Stimulated activated CD8-positive, alpha-beta memory T cell treated with anti-CD3 and anti-CD28 coated beads, Interleukin-2, amount 100 ng/mL, for 1 hour (primary cell): ENCODE measurements at places on chromosomes 16 and 17.

GRCh38 chr16:78709137-78709884, 609.9 kb downstream of the WWOX start:
- DNase-seq = no peak

DNA sequence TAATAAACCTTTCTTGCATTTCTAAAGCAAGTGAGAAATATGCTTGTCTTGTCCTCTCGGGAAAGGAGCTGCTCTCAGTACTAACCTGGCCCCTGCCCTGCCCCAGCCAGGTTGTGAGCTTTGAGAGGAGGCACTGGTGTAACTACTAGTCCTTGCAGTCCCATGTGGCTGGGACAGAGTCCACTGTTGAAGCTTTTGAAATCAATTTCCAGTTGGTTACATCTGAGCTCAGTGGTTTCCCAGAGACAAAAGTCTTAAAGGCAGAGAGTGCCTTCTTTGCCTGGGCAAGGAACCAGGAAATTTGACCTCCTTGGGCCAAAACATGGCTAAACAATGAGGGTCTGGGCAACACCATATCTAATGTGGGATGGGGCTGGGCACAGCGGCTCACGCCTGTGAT, 48.7 kb downstream of the GSG1L start:
- DNase-seq = no peak

GRCh38 chr17:44200478-44201155, 933 bp upstream of the ATXN7L3 start:
- no peak for DNase-seq

DNA sequence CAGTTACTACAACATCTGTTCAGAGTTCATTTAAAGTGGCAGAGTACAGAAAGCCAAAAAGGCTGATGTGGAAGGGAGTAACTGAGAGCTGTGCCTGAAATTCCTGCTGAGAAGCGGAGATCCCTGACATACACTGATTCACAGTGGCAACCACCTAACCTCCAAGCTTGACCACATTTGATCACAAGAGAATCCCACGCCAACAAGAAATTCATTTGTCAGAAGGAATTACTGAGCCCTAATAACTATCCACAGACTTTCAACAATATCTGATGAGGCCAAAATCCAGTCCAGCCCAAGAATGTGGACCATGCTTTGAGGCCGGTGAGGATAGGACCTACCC, 168.5 kb upstream of the RPH3AL start:
- DNase-seq = no peak

- peak; percentile 27 for DNase-seq
Measured at GRCh38 chr16:3578610-3579551, 1.7 kb upstream of the NLRC3 start.

DNA sequence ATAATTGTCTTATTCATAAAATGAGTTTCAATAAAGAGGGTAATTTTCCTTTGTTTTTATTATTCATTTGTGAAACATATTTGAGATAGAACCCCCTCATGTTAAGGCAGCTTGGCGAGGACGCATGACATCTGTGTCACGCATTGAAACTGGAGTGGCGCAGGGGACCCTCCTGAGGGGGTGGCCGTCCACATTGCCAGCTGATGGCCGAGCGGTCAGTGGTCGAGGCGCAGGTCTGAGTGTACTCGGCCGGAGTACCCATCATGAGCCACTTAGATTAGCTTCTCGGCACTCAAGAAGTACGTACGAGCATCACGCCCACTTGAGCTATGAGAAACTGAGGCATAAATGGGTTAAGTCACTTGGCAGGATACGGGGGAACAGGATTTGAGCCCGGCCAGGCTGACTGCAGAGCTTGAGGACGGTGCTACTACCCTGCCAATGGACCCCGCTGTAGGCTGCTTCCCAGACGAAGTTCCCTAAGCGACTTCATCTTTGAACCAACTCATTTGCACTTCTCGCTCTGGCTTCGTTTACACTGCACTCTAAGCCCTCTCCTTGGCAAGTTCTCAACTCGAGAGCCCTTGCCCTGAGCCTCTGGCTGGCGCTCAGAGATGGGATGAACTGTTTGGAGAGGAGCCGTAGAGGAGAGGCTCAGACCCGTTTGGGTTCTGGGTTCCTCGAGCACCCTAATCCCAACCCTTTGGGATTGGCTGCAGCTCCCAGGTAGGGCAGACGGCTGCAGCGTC, 91.8 kb downstream of the SDK2 start:
- no peak for DNase-seq

DNA sequence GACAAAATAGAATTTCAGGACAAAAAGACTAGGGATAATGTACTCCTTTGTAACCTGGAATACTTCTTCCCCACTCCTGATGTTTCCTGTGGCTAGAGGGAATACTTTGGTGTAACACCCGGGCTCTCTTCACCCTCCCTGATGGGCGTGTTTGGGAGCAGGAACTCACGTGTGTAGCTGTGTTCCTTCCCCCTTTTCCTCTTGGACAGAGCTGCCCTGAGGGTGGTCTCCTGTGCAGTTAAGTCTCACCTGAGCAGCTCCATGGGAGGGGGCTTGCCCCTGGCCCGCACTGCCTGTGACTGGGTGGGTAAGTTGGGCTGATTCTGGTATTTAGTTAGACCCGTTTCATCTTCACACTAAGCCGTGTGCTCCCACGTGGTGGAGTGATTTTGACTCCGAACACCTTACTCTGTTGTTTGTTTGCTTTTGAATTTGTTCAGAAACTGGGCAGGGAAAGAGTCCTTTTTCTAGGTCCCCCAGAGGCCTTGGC, 87.9 kb downstream of the OR1D5 start:
- no peak for DNase-seq

DNA sequence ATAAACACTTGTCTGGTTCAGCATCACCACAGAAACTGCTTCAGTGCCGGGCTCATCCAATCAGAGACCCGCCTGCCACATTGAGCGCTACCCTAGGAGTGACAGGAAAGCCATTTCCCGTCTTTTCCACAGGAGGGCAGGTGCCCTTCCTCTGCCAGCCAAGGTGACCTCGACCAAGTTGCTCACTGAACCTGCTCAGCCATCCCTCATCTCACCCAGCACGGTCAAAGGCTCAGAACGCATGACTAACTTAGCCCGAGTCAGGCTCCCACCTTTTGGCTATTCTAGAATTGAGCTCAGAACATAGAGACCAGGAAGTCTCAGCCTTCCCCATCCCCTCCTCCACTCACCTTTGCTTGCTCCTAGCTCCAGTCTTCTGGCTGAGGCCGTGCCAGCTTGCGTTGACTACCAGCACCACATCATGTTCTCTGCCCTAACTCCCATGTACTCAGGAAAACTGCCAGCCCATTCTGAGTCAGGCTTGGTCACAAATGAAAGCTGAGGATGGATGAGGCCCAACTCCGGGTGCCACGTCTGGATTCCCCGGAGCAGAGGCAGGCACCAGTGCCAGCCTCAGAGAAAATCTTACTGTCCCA, 15.6 kb downstream of the MRPS23 start:
- DNase-seq = no peak

GRCh38 chr17:49845321-49845720, 2.5 kb downstream of the TAC4 start:
- DNase-seq = no peak

- no peak for DNase-seq
Measured at GRCh38 chr17:39073916-39074315, 77.5 kb downstream of the PLXDC1 start.

- DNase-seq = no peak
Measured at GRCh38 chr16:86934581-86935375, 356.4 kb downstream of the FOXL1 start.

GRCh38 chr17:74730491-74731346, 6.3 kb upstream of the RAB37 start:
- peak; percentile 34 for DNase-seq

GRCh38 chr17:54971147-54971546, 2.6 kb downstream of the STXBP4 start:
- DNase-seq = no peak

GRCh38 chr16:84406006-84406963, 37.9 kb downstream of the ATP2C2 start:
- DNase-seq = no peak

- DNase-seq = no peak
Measured at GRCh38 chr17:43945074-43945829, 3.0 kb upstream of the PPY start.

DNA sequence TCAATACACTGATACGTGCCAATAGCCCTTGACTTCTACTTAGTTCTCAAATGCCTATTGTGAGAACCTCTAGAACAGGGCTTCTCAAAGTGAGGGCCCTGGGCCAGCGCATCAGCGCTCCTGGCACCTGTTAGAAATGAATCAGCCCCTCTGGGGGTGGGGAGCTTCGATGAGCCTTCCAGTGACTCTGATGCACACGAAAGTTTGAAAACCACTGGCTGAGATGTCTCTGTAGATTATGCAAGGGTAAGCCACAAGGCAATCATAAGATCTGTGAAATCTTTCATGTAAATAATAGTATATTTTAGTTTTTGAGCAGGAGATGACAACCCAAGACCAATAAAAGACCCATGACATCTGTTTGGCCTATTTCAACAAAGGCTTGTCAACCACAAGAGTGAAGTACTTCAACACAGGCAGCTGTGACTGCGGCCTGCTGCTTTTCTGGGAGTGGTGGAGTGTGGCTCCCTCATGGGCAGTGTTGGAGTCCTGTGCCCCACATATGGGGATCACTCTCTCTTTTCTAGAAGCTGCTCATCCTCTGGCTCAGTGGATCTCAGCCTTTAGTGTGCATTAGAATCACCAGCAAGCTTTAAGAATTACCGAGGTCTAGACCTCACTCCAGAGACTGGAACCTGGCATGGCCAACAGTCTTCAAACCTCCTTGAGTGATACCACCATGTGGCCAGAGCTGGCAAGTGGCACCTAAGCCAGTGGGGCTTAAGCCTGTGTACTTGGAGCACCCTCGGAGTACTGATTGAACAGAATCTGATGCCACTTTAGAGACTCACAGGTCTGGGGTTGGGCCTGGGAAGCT, 5.8 kb downstream of the MTHFSD start:
- DNase-seq = no peak

DNA sequence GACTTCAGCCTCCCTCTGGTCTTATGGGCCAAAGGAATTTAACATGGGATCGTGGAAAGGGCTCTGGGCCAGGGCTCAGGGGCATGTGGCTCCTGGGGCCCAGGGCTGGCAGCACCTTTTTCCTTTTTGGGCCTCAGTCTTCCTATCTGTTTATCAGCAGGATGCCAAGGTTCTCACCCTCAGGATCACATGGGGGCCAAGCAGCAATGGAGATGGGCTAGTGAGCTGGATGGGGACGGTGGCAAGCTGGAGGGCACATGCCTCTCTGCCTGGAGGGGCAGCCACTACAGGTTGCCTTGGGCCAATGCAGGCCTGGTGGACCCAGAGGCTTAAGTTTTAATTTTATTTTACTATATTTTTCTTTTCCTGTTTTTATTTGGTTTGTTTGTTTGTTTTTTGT, 95.4 kb downstream of the CYLD start:
- no peak for DNase-seq

DNA sequence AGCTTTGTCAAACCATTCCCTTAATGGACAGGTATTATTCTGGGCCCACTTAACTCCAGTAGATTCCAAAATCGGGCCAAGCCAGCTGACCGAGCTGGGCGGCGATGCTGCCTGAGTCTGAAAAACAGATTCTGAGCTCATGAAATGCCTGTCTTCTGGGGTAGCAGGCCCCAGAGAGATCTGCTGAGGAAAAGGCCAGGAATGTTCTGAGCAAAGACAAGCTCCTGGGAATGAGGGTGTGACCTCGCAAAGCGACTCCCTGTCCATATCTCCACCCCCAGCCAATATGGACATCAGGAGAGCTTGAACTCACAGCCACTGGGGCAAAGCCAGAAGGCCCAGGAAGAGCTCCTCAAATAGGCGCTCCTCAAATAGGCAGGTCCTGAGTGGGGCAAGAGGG, 23.7 kb downstream of the ZNF423 start:
- no peak for DNase-seq

DNA sequence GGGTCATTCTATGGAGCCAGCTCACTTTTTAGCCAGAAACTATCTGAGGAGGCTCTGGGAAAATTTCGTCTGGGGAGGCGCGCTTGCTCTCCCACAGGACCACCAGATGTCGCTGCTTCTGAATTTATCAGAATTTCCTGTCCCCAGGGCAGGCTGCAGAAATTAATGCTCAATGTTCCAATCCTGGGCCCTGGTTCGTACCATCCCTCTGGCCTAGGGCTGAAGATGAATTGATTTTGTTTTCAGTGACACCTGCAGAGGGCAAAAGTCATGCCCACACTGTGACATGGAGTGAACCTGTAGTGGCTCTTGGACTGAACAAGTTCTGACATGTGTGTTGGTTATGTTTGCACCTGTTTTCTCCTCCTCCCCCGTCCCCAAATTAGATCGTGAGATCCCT, 482.6 kb downstream of the NPIPA7 start:
- peak; percentile 10 for DNase-seq

- no peak for DNase-seq
Measured at GRCh38 chr17:75707079-75707571, 14.1 kb upstream of the ITGB4 start.

- no peak for DNase-seq
Measured at GRCh38 chr17:80860703-80861417, 130.8 kb upstream of the CHMP6 start.

- DNase-seq = no peak
Measured at GRCh38 chr16:14667347-14668266, 26.5 kb downstream of the PLA2G10 start.

DNA sequence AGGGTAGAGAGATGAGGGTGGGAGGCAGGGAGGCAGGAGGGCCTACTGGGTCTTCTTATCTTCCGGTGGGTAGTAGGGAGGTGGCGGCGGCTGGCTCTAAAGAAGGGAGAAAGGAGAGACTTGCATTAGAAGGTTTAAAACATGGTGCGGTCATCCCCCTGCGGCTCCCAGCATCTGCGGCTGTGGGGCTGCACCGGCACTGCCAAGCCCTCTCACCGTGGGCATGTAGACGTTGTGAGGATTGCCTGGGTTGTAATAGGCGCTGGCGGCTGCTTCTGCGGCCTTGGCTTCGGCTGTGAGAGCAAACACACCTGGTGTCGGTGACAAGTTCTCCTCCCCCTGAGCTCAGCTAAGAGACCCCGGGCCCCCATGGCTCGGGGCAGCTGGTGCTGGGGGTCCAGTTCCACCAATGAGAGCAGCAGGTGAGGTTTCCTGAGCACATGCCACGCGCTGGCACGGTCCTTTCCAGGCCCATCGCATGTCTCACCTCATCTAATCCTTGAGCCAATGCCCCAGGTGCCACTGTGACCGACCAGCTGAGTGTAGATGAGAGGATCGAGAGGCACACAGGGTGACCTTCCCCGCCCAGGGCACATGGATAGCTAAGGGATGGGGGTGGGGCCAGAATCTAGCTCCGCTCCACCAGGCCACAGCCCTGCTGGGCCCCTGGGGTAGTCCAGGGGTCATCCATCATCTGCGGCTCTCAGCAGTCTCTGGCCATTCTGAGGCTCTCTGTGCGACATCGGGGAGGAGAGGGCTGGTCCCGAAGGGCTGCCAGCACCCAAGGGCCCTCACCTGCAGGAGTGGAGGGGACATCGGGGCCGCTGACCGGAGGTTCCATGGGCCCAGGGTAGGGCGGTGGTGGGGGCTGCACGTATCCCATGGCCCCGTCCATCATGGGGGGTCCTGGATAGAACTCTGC, 2.7 kb upstream of the UNC13D start:
- DNase-seq = no peak

GRCh38 chr16:56013962-56014552, 138.9 kb upstream of the CES5A start:
- DNase-seq = no peak

DNA sequence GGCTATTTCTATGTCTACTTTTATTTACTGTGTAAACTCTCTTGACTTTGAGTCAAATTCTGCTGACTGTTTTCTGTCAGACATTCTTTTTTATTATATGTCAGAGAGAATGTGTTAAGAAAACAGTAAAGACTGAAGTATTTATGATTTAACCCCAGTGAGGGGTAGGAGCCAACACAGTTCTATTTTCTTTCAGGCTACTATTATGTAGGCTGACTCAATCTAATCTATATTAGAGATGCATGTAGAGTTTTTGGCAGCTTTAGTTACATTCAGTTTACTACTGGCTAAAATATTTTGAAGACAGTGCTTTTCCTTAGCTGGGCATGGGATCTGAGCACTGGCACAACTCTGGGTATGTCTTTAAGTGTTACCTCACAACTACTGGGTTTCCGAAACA, 1108.0 kb downstream of the CDH11 start:
- DNase-seq = no peak
